ENCODE measurements at places on chromosomes 2 and 18.
A peak's percentile ranks its signal among the peaks of the same experiment; 100 is the strongest.

DNA sequence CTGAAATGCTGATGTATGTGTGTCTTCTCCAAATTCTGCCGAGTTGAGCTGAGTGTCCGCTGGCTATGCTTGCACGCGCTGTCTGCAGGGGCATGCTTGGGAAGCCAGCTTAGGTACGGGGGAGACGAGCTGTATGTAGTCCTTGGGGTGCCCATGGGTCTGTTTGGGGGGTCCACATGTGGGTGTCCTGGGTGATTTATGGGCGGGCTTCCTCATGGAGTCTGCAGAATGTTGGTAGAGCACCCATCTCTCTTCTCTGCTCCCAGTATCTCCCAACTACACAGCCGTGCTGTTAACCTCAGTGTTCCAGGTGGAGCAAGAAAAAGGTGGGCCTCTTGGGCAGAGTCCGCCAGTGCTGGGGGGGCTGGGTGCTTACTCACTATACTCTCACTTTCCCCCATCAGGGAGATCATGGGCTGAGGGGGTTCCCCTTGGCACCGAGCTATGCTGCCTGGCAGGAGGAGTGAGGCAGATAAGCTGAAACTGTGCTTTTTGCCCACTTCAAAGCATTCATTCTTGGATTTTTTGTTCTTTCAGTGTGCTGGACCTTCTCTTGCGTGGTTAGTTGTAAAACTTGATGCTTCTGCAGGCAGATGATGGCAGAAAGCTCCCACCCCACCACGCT lies 128.2 kb upstream of the ALKAL2 start:
- H3K4me1 ChIP-seq, result no peaks in the 10 kb centered on the region
- no peaks in the 10 kb centered on the region for H3K27me3 ChIP-seq
- H3K4me3 ChIP-seq, result no peak overlapping the region
- no peaks in the 10 kb centered on the region for H3K36me3 ChIP-seq
- no peak overlapping the region for H3K27ac ChIP-seq
- no peak for DNase-seq

DNA sequence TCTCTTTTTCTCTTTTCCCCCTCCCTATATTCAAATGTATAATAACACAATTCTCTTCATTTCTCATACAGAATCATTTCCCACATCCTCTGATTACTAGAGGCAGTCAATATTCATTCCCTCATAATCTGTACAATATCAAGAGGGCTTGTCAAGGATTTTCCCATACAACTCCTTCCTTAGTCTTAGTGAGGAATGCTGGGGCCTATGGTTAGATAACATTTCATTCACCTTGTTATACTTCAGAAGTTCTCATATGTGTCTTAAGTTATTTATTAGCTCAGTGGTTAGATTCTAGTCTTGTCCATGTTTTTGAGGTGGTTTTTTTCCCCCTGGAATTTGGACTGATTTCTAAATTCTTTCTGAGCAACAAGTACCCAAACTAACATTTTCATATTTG lies 289.5 kb downstream of the PDE11A start:
- H3K36me3 ChIP-seq, result no peaks in the 10 kb centered on the region
- H3K27ac ChIP-seq, result no peak overlapping the region
- H3K27me3 ChIP-seq, result peaks cover 8% of the 10 kb centered on the region
- no peaks in the 10 kb centered on the region for H3K4me1 ChIP-seq

GRCh38 chr2:25441353-25441752 lies 99.6 kb upstream of the DNMT3A start:
- H3K27ac ChIP-seq, result no peak overlapping the region
- H3K27me3 ChIP-seq, result no peaks in the 10 kb centered on the region
- H3K4me3 ChIP-seq, result no peak overlapping the region
- no peaks in the 10 kb centered on the region for H3K4me1 ChIP-seq
- DNase-seq, result no peak

- H3K27ac ChIP-seq, result no peak overlapping the region
- no peaks in the 10 kb centered on the region for H3K36me3 ChIP-seq
- DNase-seq, result peak; percentile 17
- H3K4me1 ChIP-seq, result no peaks in the 10 kb centered on the region
- no peaks in the 10 kb centered on the region for H3K27me3 ChIP-seq
- H3K4me3 ChIP-seq, result no peak overlapping the region
Measured at GRCh38 chr2:176170602-176171305, 13.6 kb downstream of the HOXD3 start.

DNA sequence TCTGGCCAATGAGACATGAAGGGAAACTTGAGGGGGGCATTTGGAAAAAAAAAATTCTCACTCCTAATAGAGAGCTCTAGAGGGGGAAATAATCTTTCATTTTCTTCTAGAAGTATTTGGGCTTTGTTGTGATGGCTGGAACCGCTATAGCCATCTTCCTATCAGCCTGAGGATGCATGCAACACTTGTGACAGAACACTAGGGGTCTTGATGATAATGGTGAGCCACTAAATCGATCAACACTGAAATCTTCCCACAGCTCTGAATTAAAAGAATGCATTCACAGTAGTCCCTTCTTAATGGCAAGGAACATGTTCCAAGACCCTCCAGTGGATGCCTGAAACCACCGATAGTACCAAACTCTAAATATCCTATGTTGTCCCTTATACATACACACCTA lies 325.3 kb downstream of the LNPK start:
- no peak overlapping the region for H3K4me3 ChIP-seq
- H3K27ac ChIP-seq, result no peak overlapping the region
- no peaks in the 10 kb centered on the region for H3K27me3 ChIP-seq
- H3K36me3 ChIP-seq, result no peaks in the 10 kb centered on the region

DNA sequence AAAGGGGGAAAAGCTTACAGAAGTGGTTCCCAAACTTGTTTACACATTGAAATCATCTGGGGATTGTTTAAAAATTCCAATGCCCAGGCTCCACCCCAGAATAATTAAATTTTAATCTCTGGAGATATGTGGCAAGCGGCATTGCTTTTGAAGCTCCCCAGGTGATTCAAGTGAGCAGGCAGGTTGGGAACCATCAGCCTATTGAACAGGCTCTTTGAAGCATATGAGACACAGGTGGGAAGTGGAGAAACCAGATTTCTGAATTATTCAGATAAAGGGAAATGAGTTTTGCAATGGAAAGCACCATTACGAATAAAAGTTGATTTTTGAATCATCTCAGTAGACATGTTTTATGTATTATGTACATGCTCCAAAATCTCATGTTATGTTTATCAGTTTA lies 57.6 kb upstream of the NOSTRIN start:
- H3K36me3 ChIP-seq, result no peaks in the 10 kb centered on the region
- H3K4me3 ChIP-seq, result no peak overlapping the region
- no peak overlapping the region for H3K27ac ChIP-seq
- DNase-seq, result no peak
- no peaks in the 10 kb centered on the region for H3K4me1 ChIP-seq

DNA sequence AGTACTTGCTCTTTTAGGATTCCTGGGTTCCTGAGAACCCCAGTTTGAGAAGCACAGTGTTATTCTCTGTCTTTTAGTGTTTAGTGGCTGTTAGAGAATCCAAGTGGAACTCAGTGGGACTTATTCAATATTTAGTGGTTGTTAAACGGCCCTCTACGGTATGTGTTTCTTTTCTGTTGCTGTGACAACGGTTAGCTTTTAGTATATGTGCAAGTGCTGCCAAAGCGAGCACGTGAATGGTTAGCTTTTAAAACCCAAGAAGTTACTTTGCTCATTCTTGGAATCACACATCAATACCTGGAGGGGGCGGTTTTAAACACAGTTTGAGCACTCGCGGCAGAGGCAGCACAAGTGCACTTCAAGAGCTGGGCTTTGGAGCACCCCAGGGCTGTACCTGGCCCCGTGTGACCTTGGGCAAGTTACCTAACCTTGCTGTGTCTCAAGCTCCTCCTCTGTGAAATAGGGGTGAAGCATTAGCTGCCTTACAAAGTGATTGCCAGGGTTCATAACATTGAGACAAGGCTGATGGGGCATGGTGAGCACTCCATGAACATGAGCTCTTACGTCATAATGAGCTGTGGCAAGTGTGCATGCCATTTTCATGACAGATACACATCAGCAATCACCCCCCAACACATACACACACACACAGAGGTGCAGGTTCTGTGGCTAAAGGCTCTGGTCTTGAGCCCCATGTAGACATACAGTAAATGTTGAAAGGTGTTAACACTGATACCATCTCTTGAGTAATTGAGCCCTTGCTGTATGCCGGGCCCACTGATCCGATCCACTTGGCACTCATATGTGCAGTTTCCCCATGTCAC lies 234.1 kb downstream of the ALPK2 start:
- DNase-seq, result no peak
- H3K27ac ChIP-seq, result no peak overlapping the region
- peaks cover 16% of the 10 kb centered on the region for H3K4me1 ChIP-seq
- H3K27me3 ChIP-seq, result no peaks in the 10 kb centered on the region

DNA sequence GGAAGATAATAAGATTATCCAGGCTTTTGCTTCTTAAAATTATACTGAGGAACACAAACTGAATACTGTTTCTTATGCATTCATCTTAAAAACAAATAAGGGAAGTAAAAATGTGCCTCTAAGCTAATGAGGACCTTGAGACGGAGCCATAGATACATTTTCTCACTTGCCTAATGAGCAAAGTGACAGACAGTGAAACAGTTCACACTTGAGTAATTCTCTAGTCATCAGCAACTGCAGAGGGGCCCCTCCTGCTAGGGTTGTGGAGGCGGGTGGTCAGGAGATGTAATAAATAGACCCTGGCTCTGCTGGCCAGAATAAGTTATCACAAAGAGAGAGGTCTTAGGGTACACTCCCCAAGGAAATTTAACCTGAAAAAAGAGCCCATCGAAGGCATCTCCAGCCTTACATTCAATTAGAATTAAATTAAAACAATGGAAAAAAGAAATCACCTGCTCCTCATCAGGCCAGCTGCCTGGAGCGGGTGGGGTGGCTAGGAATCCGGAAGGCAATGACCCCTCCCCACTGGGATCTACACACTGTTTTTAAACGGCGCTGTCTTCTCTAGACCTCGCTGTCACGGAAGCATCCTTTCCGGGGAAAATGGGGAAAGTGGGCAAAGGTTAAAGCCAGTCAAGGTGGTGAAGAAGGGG lies 32.6 kb upstream of the INSIG2 start:
- DNase-seq, result no peak
- peaks cover 10% of the 10 kb centered on the region for H3K27me3 ChIP-seq
- H3K4me1 ChIP-seq, result peaks cover 2% of the 10 kb centered on the region

DNA sequence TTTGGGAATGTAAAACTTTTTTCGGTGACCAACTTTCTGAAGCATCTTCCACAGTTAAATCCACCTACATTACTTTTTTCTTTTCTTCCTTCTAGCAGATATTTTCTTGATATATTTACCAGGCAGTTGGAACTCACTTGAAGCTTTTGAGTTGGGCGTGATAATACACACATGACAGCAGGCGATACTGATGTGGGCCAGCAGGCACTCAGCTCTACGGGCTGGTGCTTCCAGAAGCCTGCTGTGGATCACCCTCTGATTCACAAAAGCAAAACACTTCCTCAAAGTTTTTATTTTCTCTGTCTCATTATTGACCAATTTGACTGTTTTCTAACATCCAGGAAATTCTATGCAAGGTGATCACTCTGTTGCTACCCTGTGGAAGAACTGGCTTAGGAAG lies 22.9 kb downstream of the GRHL1 start:
- no peak overlapping the region for H3K4me3 ChIP-seq
- H3K4me1 ChIP-seq, result peaks cover 37% of the 10 kb centered on the region
- H3K36me3 ChIP-seq, result no peaks in the 10 kb centered on the region

DNA sequence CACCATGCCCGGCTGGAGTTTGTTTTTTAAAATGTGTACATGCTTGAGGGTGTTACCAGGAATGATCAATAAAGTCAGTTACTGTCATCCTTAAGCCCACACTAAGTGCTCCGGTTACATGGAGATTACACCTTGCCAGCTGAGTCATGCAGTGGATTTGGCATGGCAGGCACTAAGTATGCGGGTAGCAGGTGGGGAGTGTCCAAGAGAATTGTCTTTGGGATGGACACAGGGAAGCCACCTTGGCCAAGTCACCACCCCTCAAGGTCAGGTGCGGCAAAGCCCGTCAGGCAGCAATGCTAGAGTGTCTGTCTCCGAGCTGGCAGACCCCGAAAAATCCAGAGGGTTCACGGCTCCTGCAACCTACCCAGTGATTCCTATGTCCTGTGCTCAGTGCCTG lies 54.8 kb downstream of the GBX2 start:
- no peaks in the 10 kb centered on the region for H3K27me3 ChIP-seq
- no peaks in the 10 kb centered on the region for H3K36me3 ChIP-seq
- no peak for DNase-seq
- no peak overlapping the region for H3K4me3 ChIP-seq
- H3K4me1 ChIP-seq, result peaks cover 7% of the 10 kb centered on the region

DNA sequence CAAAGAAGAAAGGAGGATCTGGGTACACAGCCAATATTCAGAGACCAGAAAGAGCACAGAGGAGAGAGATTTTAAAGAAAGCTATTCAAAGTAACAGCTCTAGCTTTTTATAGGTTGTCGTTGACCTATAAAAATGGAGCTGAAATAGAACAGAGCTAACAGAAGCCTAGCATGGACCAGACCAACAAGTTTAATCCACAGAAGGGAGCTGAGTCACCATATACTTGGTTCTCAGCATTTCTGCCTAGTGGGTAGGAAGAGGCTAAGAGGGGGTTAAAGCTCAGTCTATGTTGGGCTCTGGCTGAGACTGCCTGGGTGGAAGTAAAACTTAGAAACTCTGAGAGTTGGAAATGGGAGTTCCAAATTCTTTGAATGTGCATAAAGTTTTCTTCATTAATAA lies 678.0 kb upstream of the CDH2 start:
- no peak for DNase-seq
- H3K4me3 ChIP-seq, result no peak overlapping the region
- no peaks in the 10 kb centered on the region for H3K4me1 ChIP-seq
- H3K36me3 ChIP-seq, result no peaks in the 10 kb centered on the region
- H3K27me3 ChIP-seq, result no peaks in the 10 kb centered on the region

- no peak overlapping the region for H3K27ac ChIP-seq
- H3K27me3 ChIP-seq, result peaks cover 5% of the 10 kb centered on the region
- no peaks in the 10 kb centered on the region for H3K36me3 ChIP-seq
Measured at GRCh38 chr2:182852801-182853200, 13.6 kb downstream of the FRZB start.

DNA sequence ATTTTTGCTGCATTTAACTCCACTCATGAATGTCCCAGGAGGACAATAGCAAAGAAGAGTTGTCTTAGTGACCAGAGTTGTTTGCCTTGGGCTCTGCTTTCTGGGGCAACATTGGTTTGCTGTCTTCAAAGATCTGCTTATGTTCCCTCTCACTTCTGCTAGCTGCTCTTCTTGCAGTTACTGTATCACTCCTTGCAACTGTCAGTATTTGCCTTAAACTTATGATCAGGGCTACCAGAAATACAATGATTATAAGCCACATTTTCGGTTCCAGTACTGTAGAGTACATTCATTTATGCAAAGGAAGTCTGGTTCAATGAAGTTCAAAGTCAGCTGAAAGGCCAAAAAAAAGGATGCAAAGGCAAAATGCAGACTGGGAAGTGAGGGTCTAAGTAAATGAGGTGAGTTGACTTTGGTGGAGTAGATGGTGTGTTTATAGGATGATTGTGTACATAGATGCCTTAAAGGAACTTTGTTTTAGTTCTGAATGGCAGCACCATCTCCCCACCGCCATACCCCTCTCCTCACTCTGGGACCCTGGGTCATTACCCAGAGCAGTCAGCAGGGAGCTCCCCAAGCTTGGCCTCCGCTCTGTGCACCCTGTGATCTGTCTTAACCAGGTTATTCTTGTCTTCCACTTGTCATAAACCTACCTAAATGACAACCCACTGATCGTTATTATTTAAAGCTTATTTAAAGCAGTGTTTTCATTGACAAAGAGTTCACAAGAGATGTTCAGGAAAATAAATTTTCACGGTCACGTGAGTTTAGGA lies 236.0 kb downstream of the DOK6 start:
- no peak overlapping the region for H3K4me3 ChIP-seq
- no peaks in the 10 kb centered on the region for H3K36me3 ChIP-seq
- DNase-seq, result peak; percentile 2
- no peak overlapping the region for H3K27ac ChIP-seq

Data from endothelial cell of umbilical vein (primary cell).